Anterior cingulate cortex (tissue), 58 donors: ENCODE measurements at places on chromosomes 1 and 21.

- peak; percentile 99 for DNase-seq
Observed at GRCh38 chr1:205631768-205632668, at the start of gene ELK4. Gene ELK4 (minus strand): TSS chr1:205632011. CDS start chr1:205623882, 8,129 bp downstream.

DNA sequence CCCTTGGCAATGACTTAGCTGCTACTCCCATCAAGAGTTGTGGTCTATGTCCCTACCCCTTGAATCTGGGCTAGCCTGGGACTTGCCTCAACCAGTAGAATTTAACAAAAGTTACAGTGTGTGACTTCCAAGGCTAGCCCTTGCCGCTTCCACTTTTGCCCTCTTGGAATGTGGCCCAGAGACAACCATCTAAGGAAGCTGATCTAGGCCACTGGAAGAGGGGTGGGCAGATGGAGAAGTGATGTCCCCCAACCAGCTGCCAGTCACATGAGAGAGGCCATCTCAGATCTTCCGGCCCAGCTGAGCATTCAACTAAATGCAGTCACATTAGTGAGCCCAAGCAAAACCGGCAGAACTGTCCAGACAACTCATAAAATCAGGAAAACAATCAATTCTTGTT is 115.1 kb downstream of the TOMM20 start:
- DNase-seq = no peak

DNA sequence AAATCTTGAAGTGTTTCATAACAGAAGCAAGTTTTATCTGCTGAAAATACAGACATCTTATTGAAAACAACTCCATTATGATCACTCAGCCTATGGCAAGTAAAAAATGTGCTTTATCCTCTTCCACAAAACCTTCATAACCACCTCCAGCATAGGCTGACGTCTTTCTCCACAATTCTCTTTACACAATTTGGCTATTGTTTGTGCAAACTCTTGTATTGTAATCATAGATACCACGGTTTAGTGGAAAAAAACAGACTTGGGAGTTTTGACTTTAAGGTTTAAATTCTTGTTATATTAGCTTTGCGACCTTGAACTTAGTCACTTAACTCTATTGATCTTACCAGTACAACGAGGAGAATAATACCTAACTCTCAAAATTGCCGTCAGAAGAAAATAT is 126.1 kb downstream of the PLD5 start:
- DNase-seq = no peak

DNA sequence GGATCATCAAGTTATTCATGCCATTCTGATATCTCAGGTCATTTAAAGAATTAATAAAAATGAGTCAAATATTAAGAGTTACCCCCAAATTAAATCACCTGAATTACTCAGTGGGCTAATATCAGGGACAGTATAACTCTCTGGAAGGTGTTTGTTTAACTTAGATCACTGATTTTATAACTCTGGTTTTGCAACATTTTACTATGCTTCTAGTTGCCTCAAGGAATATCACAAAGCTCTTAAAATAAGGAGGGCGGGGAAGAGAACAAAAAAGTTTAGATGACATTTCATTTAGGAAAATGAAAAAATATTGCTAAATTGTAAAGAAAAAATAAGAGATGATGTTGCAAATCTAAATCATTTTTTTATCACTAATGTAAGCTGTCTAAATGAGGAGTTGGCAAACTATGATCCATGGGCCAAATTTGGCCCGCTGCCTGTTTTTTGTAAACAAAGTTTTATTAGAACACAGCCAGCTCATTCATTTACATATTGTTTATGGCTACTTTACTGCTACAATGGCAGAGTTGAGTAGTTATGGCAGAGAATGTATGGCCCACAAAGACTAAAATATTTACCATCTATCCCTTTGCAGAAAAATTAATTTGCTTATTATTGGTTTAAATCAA is 31.9 kb upstream of the SLC19A2 start:
- no peak for DNase-seq

GRCh38 chr1:242842094-242842493 is 317.6 kb upstream of the PLD5 start:
- no peak for DNase-seq

DNA sequence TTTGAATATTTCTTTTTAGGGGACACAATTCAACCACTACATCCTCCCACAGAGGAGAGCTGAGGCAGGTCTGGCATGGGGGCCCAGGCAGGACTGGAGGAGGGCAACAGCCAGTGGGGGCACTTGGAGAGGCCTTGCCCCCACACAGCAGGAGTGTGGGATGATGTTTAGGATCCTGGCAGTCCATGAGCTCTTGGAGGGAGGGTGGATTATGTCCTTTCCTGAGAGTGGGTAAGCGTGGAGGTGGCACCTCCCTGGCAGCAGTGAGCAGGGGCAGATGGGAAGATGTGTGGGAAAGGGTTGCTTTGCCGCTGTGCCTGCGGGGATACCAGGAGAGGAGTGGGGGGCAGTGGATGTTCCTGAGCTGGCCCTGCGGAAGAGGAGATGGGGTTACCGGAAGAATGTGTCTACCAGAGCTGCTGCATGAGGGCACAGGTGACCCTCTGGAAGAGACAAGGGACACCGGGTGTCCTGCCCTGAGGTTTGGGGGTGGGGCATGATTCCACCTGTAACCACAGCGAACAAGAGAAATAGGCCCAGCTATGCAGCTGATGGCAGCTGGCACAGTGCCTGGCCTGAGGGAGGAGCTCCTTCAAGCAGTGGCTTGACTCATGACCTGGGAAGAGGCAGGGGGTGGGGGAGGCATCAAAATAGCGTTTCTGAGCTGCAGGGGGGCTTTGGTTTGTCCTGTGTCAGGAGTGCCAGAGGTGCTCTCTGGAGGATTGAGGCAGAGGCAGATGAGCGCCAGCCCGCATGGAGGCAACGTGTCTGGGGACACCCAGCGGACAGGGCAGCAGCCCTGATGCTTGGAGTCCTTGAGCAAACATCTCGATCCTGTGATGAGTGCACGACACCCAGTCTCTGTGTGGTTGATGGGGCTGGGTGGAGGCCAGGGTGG is 123.9 kb upstream of the TMPRSS2 start:
- no peak for DNase-seq

- no peak for DNase-seq
Observed at GRCh38 chr1:204263254-204263910, 49.6 kb upstream of the GOLT1A start.

DNA sequence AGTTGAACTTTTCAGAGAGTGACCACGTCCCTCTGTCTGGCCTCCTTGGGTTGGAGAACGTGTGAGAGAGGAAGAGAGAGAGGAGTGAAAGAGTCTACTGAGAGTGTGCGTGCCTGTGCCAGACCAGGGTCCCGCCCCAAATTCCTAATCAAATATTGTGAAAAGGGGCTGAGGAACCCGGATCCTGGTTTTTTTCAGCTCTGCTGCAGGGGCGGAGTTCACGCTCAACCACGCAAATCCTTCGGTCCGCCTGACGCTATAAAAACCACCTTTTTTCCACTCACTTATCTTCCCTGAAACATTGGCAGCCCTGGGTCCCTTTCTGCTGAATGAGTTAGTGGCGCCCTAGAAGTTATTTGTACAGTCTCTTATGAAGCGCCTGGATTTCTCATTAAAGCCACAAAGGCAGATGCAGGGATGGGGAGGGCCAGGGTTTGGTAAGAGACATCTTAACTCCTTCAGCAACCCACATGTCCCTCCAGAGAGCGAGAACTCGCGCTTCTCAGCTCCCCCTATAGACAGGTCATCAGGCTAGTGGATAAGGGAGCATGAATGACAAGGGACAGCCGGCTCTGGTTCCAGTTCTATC is at the start of gene FMOD:
Gene FMOD, minus strand, starts transcription at position 86 of the 589 bp plus-strand sequence. CDS start 2,852 bp downstream, outside the sequence.
- DNase-seq = no peak

GRCh38 chr1:86468501-86468977 is at the start of gene CLCA1:
Gene CLCA1 (plus strand): TSS chr1:86468927. CDS start chr1:86468972, 45 bp downstream.
- DNase-seq = no peak

DNA sequence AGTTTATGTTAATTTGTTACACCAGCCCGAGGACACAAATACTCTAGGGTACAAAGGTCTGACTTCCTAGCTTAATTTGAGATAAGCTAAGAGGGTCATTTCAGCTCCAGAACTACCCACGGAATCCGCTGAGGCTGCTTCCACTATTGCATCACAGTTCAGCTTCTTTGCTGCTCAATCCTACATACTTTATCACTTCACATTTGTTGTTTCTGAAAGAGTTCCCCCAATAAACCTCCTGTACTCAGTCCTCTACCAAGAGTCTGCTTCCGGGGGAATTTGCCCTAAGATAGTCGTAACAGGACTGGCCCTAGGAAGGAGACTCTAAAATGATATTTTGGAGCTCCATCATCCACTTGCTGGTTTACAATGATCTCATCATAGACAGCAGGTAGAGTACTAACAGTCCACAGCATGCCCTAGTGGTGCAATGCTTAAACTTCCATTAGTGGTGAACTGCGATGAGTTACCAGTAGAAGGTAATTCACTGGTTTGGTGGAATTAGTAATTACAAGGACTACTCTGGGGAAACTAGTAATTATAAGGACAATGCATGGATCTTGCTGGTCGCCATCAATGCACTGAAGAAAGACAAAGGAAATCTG is 229.3 kb downstream of the USH2A start:
- no peak for DNase-seq

- DNase-seq = no peak
Observed at GRCh38 chr1:67749263-67749843, 64.4 kb downstream of the GADD45A start.

GRCh38 chr1:154546264-154547063 is 12.0 kb downstream of the UBE2Q1 start:
- peak; percentile 7 for DNase-seq

- no peak for DNase-seq
Observed at GRCh38 chr1:224800486-224801119, 128.9 kb upstream of the DNAH14 start.

DNA sequence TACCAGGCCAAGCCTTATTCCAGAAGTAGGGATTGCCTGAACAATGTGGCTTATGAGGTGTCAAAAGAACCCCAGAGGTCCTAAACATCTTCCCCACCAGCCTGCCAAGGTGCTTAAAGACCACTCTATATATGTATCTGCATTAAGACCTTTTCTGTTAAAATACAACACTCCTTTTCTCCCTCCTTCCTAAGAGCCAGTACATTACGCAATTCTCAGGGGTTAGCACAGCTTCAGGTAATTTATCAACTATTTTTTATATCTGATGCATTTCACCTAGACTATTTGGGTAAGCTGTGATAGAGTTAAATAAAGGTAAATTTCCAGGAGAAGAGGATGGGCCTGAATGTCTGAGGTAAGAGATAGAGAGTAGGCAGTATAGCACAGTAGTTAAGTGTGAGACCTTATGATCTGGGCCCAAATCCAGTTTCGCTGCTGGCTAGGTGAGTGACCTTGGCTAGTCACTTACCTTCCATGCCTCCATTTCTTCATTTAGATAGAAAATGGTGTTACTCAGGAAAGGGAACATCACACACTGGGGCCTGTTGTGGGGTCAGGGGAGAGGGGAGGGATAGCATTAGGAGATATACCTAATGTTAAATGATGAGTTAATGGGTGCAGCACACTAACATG is 5.1 kb upstream of the CCN1 start:
- DNase-seq = no peak

GRCh38 chr1:208078752-208079151 is 165.4 kb downstream of the PLXNA2 start:
- DNase-seq = peak; percentile 76

DNA sequence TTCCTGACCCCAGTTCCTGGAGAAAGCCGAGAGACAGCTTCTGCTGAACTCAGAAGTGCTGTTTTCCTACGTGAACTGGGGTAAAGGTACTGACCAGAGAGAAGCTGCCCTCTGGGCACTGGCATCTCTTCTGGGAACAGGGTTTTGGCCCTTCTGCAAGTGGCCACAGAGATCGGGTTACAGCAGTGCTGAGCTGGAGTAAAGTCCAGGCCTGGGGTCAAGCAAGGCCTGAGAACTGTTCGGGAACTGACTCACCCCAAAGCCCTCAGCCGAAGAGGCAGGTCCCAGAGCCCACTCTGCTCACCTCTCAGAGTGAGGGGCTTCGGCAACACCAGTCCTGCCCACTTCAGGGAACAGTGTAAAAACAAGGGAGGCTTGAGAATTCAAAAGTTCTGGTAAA is 177.2 kb upstream of the RUNX1 start:
- DNase-seq = no peak

DNA sequence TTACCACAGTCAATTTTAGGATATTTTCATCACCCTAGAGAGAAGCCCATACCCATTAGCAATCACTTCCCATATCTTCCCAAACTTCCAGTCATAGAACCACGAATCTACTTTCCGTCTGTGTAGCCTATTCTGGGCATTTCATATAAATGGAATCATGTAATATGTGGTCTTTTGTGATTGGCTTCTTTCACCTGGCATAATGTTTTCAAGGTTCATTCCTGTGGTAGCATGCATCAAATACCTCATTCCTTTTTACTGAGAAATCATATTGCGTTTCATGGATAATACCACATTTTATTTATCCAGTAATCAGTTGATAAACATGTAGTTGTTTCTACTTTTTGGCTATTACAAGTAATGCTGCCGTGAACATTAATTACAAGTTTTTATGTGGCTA is 21.5 kb downstream of the DESI2 start:
- DNase-seq = no peak

GRCh38 chr1:18652791-18653190 is 22.1 kb downstream of the PAX7 start:
- no peak for DNase-seq

DNA sequence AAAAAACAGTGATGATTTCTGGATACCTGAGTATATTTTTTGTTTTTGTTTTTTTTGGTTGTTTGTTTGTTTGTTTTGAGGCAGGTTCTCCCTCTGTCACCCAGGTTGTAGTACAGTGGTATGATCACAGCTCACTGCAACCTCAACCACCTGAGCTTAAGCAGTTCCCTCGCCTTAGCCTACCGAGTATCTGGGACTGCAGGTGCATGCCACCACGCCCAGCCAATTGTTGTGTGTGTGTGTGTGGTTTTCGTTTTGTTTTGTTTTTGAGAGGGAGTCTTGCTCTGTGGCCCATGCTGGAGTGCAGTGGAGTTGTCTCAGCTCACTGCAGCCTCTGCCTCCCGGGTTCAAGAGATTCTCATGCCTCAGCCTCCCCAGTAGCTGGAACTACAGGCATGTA is 55.3 kb upstream of the RCC1 start:
- no peak for DNase-seq

DNA sequence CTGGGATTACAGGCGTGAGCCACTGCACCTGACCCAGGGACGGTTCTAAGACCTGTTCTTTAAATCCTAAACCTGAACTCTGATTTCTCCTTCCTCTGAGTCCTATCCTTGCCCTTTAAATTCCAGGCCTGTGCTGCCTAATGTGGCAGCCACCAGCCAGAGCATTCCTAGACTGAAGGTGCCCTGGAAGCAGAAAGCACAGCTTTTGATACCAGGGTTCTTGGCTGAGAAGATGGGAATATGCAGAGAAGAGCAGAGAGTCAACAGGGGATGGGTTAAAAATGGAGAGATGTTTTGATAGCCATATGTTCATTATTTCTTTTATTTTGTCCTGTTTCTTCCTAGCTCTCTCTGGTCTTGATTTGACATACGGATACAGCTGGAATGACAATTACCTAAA is 49.7 kb downstream of the RYR2 start:
- no peak for DNase-seq

DNA sequence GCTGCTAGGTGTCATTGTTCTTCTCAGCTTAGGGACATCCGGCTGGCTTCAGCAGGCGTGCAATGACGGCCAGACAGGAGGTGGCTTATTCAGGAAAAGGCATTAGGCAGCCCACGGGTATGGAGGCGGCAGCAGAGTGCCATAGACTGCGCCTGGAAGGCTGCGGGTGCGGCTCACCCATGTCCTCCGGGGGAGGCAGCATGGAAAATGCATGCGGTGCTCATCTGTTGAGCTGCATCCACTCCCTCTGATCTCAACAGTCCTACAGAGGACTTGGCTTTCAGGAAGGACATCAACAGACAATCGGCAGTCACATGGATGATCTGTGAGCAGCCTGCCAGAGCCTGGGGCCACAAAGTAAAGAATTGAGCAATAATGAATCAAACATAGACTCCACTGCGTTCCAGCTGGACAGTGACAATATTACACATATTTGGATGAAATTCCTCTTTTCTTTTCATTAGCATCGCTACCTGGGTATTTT is 42.9 kb downstream of the UMODL1 start:
- DNase-seq = no peak
